ENCODE measurements at places on chromosomes 2 and 18.

DNA sequence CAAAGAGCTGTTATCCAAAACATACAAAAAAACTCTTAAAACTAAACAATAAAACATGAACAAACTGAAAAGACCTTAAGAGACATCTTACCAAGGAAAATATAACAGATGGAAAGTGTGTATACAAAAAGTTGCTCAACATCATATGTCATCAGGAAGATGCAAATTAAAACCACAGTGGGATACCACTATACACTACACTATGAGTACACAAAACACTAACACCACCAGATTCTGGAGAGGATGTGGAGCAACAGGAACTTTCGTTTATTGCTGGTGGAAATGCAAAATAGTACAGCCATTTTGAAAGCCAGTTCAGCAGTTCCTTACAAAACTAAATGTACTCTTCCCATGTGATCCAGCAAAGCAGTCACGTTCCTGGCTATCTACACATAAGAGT lies 221.4 kb downstream of the CMPK2 start:
- DNase-seq = no peak

GRCh38 chr2:153416071-153416470 lies 62.5 kb downstream of the RPRM start:
- no peak for DNase-seq

DNA sequence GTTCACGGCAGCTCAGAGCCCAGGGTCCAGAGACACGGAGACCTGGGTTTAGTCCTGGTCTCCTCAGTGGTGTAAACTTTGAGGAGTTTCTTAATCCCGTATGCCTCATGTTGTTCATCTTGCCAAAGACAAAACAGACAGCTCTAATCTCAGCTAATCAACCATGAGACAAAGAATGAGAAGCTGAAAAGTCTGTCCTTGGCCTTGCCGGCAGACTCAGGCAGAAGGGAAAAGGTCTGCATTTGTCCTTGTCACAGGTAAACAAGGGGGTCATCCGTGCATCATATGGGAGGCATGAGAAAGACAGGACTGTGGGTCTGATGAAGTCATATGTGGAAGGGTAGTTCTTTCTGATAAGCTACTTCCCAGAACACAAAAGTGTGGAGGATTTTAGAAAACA lies 1.8 kb upstream of the ARMC9 start:
- no peak for DNase-seq

DNA sequence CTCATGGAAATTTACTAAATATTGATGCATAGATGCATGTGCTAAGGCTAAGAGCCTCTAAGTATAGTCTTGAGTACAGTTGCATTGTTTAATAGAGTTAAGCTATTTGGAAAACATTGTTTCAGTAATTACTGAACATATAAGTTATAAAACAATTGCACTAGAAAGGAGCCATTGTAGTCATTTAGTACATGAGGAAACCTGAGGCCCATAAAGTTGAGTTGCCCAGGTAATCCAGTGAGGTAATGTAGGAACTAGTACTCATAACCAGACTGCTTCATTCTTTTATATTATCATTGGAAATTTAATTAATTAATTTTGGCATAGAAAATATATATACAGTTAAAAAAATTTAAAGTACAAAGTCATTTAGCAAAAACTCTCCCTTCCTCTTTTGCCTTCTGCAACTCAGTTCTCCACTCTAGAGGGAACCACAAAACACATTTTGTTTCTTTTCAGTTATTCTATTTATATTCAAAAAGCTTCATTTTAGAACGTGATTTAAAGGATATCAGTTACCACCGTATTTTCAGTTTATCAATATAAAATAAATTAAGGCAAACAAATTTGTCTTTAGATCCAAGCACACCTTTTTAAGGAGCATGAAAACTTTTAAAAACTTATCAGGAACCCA lies 27.8 kb upstream of the TBR1 start:
- DNase-seq = no peak

DNA sequence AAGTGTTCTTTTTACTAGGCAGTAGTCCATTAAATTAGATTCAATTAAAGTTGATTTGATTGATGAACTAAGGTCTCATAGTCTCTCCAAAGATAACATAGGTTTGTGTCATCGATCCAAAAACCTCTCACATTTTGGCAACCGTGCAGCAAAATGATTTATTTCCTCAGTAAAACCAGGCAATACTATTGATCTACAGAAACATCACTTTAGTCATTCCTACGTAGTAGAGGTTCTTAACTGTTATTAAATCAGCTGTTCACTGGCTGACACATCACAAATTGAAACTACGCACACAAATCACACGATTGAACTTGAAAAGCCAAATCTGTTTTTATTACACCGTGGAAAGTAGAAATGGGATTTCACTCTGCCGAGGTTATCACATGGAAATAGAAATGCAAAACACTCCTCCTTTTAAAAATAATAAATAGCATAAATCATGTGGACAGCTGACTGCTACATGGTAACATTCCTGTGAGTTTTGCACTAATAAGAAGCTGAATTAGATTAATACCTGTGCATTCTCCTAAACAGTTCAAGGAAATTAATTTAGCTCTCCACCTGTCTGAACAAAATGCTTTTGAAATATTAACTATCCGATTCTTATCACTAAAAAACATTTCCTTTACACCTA lies 262.5 kb downstream of the CDH20 start:
- no peak for DNase-seq

DNA sequence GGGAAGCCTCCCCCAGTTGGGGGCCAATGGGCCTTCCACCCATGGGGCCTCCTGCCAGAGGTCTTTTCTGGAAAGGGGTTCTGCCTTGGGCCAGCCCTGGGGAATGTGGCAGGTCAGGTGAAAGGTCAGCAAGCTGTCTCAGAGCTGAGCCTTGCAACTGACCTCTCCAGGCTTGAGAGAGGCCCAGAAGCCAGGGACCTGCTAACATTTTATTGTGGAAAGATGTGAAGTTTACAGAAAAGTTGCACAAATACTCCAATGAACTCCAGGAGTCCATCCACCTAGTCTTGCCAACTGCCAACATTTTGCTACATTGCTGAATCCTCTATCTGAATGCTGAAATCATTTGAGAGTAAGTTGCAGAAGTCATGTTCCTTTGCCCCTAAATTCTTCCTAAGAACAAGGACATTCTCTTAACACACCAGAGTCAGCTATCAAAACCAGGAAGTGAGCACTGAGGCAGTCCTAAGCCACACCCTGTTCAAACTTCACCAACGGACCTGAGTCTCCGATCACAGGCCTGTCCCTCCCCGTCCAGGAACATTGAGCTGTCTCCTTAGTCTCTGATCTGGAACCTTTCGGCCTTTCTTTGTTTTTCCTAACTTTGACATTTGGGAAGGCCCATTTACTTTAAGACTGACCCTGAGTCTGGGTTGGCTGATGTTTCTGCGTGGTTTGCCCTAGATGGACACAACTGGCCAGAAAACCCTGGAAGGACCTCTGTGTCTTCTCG lies 4.0 kb downstream of the SNORC start:
- DNase-seq = no peak

All from stimulated activated CD4-positive, alpha-beta T cell treated with anti-CD3 and anti-CD28 coated beads, Interleukin-1b, Interleukin-23, amount 100 ng/mL, for 24 hours (primary cell).